ENCODE measurements at places on chromosomes 2 and 18.

GRCh38 chr18:58117786-58118403, 73.9 kb downstream of the NEDD4L start:
- DNase-seq: no peak

GRCh38 chr2:123693836-123694235, 331.3 kb upstream of the CNTNAP5 start:
- DNase-seq: no peak

- DNase-seq: no peak
Measured at GRCh38 chr2:138030459-138030858, 66.2 kb downstream of the HNMT start.

GRCh38 chr2:131063501-131064283, 29.6 kb downstream of the FAM168B start:
- no peak for DNase-seq

- DNase-seq: no peak
Measured at GRCh38 chr2:36587101-36587500, 10.9 kb downstream of the FEZ2 start.

- DNase-seq: no peak
Measured at GRCh38 chr2:31812051-31812798, 198.6 kb downstream of the MEMO1 start.

GRCh38 chr2:231294116-231294515, 95.7 kb downstream of the ARMC9 start:
- DNase-seq: no peak

- DNase-seq: no peak
Measured at GRCh38 chr2:182915369-182916326, 49.2 kb upstream of the FRZB start.

- DNase-seq: peak; percentile 66
Measured at GRCh38 chr2:45860136-45861121, 209.0 kb downstream of the PRKCE start.

DNA sequence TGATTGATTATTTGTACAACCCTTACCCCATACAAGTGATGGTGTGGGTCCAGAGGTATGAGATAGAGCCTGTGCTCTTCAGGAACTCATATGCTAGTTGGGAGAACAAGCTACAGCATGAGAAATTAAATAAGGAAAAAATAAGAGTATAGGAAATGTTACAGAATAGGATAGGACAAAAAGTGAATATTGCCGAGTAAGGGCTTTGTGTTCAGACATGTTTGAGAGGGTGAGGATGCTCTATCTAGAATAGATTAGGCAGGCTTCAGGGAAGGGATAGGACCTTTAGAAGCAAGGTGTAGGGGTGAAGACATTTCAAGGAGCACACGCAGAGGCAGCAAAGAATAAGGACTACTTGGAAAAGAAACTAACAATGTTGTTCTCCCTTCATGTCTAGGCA, 17.8 kb downstream of the CCDC150 start:
- no peak for DNase-seq

DNA sequence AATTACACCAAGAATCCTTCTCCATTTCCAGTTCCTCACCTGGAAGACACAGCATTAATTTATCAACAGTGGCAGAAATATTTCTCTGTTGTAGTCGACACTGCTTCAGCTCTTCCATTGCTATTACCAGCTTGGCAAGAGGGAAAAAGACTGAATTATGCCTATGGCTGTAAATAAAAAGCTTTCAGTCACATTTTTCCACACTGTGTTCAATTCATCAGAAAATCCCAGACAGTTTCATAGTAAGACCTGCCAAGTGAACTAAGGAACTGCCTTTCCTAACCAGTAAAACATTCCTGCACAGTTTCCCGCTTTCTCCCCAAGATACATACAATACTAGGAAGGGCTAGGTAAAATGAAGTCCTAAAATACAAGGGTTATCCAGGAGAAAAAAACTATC, 94.7 kb downstream of the EXOC6B start:
- DNase-seq: no peak

DNA sequence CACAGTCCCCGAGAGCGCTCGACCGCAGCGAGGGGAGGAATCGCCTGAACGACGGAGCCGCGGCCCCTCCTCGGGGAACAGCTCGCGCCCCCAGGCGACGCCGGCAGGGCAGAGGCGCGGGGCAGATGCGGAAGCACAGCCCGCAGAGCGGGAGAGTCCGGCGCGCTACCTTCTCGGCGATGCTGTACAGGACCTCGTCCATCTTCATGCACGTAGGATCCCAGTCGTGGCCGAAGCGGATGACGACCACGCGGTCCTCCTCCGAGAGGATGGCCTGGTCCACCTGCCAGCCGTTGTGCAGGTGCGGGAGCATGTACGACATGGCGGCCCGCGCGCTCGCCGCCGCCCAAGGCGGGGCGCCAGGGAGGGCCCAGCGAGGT, 302 bp downstream of the TXNL4A start:
- peak; percentile 54 for DNase-seq

- no peak for DNase-seq
Measured at GRCh38 chr2:33139949-33140348, 193.2 kb downstream of the LTBP1 start.

DNA sequence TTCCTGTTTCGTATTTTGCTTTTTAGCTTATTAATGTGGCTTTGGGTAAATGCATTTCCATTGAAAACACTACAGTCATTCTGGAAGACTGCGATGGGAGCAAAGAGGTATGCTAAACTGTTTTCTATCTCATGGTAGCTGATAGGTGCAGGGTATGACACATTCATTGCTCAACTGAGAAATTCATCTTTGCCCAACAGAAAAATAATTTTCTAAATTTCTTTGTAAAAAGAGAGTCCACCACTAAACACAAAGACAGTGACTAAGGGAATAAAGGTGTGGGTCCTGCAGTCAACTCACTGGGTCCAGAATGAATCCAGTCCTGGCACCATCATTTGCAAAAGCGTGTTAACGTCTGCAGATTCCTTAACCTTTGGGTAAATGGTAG, 19.9 kb downstream of the ERMN start:
- DNase-seq: no peak

DNA sequence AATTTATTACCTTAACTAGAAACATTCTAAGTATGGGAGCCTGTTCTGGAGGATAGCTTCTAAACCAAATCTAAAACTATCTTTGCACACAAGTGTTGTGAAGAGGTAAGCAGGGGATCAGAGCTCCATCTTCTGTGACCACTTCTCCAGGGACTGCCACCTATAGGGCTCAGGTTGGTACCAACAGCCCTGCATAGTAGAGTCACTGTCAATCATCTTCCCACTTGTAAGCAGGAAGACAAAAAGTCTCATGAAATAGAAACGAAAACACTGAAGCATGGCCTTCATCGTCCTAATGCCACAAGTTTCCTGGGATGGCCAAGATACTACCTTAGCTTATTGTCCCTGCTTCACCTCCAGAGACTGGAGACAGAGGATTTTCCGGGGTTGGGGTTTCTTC, 43.8 kb downstream of the KANSL3 start:
- no peak for DNase-seq

DNA sequence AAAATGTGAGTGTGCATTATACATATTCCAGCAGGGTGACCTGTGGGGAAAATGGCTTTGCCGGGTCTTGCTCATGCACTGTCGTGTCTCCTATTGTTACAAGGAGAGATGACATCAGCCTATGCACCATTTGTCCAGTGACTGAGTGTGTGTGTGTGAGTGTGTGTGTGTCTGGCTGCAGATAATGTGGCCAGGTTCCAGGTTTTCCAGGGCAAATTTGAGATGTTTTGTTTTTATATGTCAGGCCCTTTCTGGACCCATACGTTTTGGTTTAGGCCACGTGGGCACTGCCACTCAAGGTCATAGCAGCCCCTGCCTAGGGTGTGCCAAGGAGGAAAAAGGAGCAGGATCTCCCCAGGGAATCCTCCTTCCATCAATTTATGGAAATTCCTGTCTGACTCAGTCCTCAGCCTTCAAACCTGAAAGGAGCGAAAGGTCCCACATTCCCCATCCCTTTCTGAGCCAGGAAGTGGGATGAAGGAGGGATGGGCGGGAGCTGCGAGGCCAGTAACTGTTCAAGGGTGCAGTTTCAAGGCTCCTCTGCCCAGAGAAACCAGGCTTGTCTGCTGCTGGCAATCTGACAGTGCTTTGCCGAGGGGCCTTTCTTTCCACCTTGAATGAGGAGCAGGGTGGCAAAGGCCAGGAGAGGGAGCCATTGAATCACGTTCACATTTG, 93.0 kb upstream of the SMAD2 start:
- no peak for DNase-seq

- no peak for DNase-seq
Measured at GRCh38 chr18:12028040-12028628, 46.8 kb downstream of the IMPA2 start.

DNA sequence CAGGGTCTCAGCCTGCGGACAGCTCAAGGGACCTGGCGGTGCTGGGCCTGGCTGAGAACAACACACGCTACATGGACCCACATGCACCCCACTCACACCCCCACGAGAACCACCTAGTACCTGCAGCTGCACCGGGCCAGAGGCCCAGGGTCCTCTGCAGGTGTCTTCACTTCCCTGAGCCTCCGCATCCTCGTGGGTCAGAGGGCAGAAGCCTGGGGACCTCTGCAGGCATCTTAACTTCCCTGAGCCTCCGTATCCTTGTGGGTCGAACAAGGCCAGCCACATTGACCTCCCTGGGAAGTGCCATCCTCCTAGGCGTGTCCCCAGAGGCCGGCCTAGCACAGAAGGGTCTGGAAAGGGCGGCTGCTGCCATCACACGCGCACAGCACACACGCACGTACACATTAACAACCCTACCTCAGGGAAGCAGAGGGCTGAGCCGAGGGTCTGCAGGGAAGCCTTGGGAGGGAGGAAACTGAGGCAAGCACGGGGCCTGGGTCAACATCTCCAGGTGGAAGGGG, 62.5 kb upstream of the HPCAL1 start:
- no peak for DNase-seq

DNA sequence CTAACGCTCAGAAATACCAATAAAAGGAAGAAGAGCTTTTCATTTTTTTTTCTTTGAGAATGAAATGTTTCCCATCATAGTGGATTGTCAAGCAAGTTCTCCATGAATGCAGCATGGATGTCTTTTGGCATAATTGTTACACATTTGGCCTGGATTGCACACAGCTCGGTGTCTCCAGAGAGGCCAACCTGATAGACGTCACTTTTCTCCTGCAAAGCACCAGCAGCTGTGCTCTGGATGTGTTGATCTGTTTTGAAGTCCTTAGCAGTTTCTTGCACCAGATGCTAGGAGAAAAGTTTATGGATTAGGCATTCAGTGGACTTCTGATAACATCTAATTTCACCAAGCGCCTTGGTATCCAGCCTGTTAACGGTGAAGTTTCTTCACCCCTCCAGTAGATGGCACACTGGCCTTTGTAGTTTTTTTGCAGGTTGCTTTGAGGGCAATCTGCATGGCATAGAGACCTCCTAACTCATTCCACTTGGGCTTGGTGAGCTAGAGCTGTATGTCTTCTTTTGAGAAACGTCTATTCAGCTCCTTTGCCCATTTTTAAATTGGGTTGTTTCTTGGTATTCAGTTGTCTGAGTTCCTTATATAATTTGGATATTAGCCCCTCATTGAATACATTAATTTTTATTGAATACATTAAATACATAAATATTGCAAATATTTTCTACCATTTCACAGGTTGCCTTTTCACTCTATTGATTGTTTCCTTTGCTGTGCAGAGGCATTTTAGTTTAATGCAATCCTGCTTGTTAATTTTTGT, 59.7 kb downstream of the PTH2R start:
- DNase-seq: no peak

GRCh38 chr18:55054021-55054990, 95.0 kb upstream of the CCDC68 start:
- DNase-seq: no peak

DNA sequence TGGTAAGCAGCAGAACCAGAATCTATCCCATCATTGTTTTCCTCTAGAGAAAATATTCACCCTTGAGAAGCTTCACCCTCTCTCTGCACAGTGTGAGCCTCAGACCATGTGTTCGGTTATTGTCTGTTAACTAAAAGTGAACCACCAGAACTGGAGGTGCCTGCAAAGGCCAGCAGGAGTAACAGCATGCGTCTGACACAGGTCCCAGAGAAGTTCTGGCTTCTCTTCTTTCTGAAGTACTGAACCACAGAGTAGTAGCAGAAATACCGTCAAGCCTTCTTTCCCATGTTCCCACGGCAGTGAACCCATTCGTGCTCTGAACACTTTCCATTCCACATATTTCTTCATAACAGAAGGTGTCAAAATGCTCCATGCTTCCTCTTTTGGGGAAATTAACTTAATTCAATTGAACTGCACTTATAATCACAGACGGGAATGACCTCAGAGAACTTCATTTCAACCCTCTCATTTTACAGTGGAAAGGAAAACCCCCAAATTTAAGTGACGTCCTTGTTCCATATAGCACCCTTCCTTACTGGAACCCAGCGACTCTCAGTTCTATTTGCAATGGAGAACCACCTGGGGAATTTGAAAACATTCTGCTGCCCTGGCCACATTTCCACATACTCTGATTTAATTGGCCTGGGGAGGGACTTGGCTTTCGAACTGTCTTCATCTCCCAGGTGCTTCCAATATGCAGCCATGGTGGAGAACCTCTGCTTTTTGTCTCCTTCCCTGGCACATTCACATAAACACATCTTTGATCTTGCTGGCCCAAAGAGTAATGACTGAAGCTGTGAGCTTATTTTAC, 519.1 kb downstream of the RNF144A start:
- DNase-seq: no peak

- DNase-seq: no peak
Measured at GRCh38 chr18:30746224-30746623, 296.3 kb downstream of the DSC3 start.

- peak; percentile 33 for DNase-seq
Measured at GRCh38 chr2:24049485-24050021, at the start of gene FKBP1B. Gene FKBP1B, plus strand, starts transcription at chr2:24049741. Its CDS starts 109 bp downstream, at chr2:24049850.

- no peak for DNase-seq
Measured at GRCh38 chr2:216121255-216121654, 12.1 kb downstream of the XRCC5 start.

- DNase-seq: no peak
Measured at GRCh38 chr2:178271094-178271493, 76.8 kb downstream of the OSBPL6 start.

DNA sequence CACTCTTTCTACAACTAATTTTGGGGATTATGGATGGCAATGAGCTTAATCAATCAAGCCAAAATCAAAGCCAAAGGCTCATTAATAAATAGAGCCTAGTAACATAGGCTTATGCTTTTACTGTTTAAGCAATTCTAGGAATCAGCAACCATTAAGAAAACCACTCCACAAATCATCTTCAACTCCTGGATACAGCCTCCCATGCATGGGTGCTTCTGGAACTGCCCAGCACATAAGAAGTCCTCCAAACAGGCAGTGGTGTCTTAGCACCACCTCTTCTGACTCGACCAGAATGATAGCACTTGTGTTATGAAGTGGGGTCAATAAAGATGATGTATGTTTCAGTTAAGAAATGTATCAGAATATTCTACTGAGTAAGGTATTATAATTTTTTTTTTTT, 104.4 kb upstream of the SERPINE2 start:
- no peak for DNase-seq

DNA sequence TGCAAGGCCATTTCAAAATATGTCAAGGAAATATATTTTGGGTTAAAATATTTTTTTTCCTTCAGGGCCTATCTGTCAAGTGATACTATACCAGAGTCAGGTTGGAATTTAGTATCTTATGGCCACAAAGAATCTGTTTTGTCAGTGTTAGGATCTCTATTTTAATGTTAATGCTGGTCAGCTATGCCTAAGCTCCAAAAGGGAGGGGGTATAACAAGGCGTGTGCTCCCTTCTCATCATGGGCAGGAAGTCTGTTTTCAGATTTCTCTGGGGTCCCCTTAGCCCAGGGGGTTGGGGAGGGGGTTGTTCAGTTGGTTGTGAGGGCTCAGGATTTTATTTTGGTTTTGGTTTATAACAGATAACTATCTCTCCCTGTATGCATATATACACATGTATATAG, 126.4 kb downstream of the TMEM163 start:
- DNase-seq: no peak

GRCh38 chr2:240322231-240322955, 113.1 kb upstream of the GPC1 start:
- no peak for DNase-seq

GRCh38 chr2:1168846-1169245, 218.2 kb downstream of the SNTG2 start:
- no peak for DNase-seq
